ENCODE measurements at places on chromosomes 3 and 15.

GRCh38 chr3:15253023-15253697 lies 47.1 kb downstream of the CAPN7 start:
- DNase-seq, result no peak

DNA sequence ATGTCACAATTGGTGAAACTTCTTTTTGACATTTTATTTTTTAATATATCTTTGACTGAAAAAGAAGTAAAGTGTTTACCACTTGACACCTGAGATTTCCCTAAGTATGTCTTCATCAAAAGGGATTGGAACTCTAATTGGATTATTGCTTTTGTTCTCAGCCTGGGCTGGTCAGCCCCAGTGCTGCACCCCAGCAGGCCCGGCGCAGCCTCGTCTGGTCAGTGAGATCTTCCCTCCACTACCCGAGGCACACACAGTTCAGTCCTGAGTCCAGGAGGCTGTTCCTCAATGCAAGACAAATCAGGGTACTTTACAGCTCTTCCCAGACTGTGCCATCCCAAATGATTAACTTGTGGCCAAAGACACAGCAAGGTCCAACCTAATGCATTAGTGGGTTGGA lies 146.9 kb upstream of the SEMA6D start:
- DNase-seq, result no peak

GRCh38 chr15:93716615-93717231 lies 514.6 kb upstream of the MCTP2 start:
- DNase-seq, result no peak

DNA sequence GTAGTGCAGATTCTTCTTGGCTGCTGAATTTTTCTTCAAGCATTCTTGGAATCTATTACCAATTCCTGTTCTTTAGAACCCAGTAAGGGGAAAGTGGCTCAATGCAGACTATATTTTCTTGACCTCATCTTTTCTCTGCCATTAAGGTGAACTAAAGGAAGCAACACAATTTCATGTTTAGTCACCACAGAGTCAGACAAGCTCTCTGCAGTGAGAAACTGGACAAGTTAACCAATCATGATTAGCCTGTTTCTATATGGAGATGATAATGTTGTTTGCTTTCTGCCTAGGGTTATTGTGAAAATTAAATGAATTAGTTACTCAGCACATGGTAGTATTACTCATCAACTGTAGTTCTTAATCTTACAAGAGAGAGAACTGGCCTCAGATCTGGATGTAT lies 1075.1 kb downstream of the AGBL1 start:
- peak; percentile 2 for DNase-seq

Data from cardiac muscle cell (in vitro differentiated cells and primary cell).